ENCODE measurements at places on chromosomes 6 and 20. TPM values are rescaled to one million over a fixed set of nuclear protein-coding genes. Genes with fewer than 3 reads are reported as not detected.

Gene DHX16
- total RNA-seq, result 8.2 TPM

Gene IL17F
- not detected for total RNA-seq

Gene PDE7B
- total RNA-seq, result 0.42 TPM

Gene GABRR1
- total RNA-seq, result 0.10 TPM

Gene AMD1
- total RNA-seq, result 245 TPM

Gene ZNF341
- total RNA-seq, result 0.73 TPM

Gene PGC
- 0.10 TPM for total RNA-seq

Gene SNX5
- 75.1 TPM for total RNA-seq

Gene AKAP12
- total RNA-seq, result 0.31 TPM

Gene KCNK16
- total RNA-seq, result not detected

Gene NKAIN4
- total RNA-seq, result not detected

Gene RGS19
- 33.6 TPM for total RNA-seq

Gene TOX2
- 0.21 TPM for total RNA-seq

Gene SLC22A2
- not detected for total RNA-seq

Gene NHSL1
- total RNA-seq, result 0.63 TPM

Gene C20orf202
- not detected for total RNA-seq

Gene PI16
- total RNA-seq, result 3.6 TPM

Gene ME1
- total RNA-seq, result 1.3 TPM

Gene ADISSP
- total RNA-seq, result 15.5 TPM

Gene PRKN
- 6.1 TPM for total RNA-seq

Gene PRL
- not detected for total RNA-seq

Gene EPPIN
- total RNA-seq, result not detected

Gene TREML2
- total RNA-seq, result 1.2 TPM

Gene HEY2
- 0.10 TPM for total RNA-seq

Gene MYT1
- total RNA-seq, result not detected

Gene GINM1
- 20.5 TPM for total RNA-seq

Gene WFDC2
- total RNA-seq, result not detected

Gene RSPH4A
- 1.3 TPM for total RNA-seq

Gene ZKSCAN3
- 0.52 TPM for total RNA-seq

Gene SEMG1
- total RNA-seq, result not detected

Gene GMPR
- 6.2 TPM for total RNA-seq

Gene NKAPL
- 0.21 TPM for total RNA-seq

Gene SLC4A11
- 0.21 TPM for total RNA-seq

Gene EFCAB8
- 0.73 TPM for total RNA-seq

Gene POM121L2
- not detected for total RNA-seq

Gene JAG1
- total RNA-seq, result 8.3 TPM

Gene TMEM74B
- not detected for total RNA-seq

Gene DOK5
- not detected for total RNA-seq

Gene ZNF343
- 3.1 TPM for total RNA-seq

Gene OPRM1
- total RNA-seq, result not detected

Gene CRYBG1
- total RNA-seq, result 60.9 TPM

Gene BCAS1
- total RNA-seq, result 0.84 TPM

Gene MTFR2
- 3.9 TPM for total RNA-seq

Gene CST3
- total RNA-seq, result 486 TPM

Gene KIF13A
- 18.1 TPM for total RNA-seq

Gene E2F1
- total RNA-seq, result 2.0 TPM
